ENCODE measurements at places on chromosomes 16 and 17.

DNA sequence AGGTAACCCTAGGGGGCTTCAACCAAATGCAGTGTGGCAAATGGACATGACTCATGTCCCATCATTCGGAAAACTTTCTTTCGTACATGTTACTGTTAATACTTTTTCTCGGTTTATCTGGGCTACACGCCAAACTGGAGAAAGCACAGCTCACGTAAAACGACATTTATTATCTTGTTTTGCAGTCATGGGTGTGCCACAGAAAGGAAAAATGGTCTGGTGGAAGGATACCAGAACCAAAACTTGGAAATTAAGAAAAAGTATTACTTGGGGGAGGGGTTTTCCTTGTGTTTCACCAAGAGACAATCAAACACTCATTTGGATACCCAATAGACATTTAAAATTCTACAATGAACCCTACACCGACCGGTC is 23.6 kb downstream of the ALOX15B start:
- DNase-seq = no peak

- no peak for DNase-seq
Observed at GRCh38 chr17:77534137-77534536, 393.4 kb downstream of the SEC14L1 start.

DNA sequence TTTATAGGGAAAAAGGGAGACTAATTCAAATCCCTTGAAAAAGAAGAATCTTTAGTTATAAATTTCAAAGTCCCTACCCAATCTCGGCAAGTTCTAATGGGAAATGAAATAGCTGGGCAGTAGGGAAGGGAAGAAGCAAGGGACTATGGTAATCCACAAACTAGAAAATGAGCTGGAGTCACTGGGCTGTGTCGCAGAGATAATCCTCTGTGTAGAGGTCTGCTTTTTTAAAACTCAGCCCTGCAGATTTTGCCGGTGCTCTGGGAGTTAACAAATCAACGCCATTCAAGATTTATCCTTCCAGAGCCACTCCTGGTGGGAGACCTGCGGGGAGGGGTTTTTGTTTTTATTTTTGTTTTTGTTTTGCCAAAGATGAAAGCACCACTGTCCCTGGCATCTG is 20.8 kb downstream of the SNX11 start:
- no peak for DNase-seq

- no peak for DNase-seq
Observed at GRCh38 chr16:25079637-25080378, 31.7 kb upstream of the LCMT1 start.

DNA sequence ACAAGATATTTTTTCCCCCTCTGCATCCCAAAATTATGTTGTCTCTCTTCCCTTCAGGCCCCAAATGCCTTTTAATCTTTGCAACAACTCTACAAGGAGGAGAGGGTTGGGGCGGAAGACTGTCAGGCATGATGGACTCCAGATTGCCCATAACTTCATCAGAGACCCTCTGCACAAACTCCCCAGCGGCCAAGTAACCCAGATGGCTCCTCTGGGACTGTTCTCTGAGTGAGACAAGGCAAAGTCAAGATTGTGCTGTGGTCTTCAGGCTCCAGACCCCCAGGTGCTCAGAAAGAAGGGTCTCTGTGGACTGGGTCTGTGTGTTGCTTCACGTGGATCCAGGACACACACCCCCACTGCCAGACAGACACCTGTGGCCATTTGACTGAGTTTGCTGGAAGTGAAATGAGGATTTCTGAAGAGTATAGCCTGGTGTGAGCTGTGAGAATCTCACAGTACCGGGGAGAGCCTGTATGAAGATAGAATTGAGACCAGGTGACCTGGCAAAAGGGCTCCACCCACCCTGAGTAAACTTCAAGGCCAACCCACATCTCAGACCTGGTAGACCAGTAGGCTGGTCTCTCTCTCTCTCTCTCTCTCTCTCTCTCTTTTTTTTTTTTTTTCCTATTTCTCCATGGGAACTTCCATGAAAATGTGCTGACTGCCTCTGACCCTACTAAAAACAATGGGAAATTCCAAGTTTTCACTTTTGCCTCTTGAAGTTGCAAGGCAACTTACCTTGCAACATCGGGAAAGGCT is 354.1 kb downstream of the SOX9 start:
- DNase-seq = peak; percentile 53

DNA sequence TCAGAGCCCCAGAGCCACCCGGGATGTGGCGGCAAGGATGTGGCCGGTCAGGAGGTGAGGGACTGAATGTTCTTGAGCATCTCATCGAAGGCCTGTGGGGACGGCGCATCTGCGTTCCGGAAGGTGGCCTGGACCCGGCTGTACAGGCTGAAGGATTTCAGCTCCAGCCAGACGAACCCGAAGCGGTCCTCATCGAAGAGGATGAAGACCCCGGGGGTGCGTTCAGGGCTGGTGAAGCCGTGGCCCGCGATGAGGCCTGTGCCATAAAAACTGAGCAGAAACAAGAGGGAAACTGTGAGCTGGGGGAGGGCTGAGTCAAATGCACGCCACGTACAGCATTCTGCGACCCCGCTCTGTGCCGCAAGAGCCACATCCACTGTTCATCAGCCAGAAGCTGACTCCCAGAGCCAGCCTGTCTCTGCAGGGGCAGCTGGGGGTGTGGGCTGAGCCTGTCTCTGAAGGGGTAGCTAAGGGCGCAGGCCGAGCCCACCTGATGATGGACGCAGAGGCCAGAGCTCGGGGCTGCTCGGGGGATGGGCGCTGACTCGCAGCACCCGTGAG is 14.1 kb upstream of the C16orf95 start:
- no peak for DNase-seq

DNA sequence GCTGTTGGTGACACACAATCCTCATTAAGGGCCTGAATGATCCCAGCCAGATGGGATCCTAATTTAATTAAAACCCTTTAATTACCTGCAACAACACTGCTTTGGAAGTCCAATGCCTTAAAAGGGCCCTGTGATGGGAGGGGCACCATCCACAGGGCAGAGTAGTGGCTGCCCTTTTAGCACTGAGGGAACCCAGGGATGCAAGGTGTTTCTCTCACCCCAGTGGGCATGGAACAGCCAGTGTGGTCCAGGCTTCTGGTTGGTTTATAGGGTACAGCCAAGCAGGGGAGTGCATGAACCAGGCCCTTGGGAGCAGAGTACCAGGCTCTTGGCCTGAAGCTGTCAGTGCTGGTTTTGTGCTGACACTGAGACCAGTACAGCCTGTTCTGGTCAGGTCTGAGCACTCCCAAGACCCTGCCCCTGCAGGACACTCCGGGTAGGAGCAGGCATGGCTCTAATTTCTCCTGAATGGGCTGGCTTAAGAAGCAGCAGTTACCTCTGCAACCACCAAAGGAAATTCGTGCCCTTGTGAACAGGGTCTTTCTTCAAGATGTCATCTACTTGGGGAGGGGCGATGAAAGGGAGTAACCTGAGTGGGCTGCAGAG is 9.9 kb downstream of the NXPH3 start:
- DNase-seq = no peak

- no peak for DNase-seq
Observed at GRCh38 chr17:40884708-40885512, at the start of gene KRT20. Gene KRT20, minus strand, starts transcription at chr17:40885242. Its CDS starts 57 bp downstream, at chr17:40885185.

DNA sequence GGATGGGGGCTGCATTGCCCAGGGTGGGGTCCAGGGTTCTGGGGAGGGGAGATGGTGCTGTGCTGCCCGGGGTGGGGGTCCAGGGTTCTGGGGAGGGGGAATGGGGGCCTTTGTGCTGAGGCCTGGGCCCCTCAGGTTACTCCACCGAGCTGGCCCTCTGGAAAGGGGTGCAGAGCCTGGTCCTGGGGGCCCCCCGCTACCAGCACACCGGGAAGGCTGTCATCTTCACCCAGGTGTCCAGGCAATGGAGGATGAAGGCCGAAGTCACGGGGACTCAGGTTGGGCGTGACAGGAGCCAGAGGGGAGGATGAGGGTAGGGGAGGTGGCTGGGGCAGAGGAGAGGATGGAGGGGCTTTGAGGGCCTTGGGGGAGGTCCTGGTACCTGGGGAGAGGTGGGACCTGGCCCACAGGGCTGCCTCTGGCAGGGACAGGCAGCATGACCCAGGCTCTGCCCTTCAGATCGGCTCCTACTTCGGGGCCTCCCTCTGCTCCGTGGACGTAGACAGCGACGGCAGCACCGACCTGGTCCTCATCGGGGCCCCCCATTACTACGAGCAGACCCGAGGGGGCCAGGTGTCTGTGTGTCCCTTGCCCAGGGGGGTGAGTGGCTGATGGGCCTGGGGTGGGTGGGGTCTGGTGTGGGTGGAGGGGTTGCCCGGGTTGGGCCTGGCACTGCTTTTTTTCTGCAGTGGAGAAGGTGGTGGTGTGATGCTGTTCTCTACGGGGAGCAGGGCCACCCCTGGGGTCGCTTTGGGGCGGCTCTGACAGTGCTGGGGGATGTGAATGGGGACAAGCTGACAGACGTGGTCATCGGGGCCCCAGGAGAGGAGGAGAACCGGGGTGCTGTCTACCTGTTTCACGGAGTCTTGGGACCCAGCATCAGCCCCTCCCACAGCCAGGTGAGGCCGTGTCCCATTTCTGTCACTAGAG is 7.8 kb downstream of the ITGAX start:
- no peak for DNase-seq

GRCh38 chr16:85126705-85127378 is 14.6 kb upstream of the CIBAR2 start:
- peak; percentile 40 for DNase-seq

DNA sequence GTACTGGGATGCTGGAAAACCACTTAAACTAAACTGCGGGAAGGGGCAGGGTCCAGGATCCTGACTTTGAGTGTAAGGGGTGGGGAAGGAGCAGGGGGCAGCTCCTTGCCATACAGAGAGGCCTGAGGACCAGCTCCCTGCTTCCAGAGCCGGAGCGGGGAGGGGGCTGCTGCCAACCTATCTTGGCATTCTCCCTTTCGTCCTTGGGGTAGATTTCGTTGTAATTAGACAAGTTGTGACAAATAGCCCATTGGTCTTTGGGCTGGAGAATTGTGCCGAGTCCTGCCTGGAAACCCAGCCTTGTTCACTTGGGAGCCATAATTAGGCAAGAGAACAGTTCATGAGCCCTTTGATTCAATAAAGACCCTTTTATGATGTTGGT is 175.5 kb downstream of the RAB11FIP4 start:
- no peak for DNase-seq

DNA sequence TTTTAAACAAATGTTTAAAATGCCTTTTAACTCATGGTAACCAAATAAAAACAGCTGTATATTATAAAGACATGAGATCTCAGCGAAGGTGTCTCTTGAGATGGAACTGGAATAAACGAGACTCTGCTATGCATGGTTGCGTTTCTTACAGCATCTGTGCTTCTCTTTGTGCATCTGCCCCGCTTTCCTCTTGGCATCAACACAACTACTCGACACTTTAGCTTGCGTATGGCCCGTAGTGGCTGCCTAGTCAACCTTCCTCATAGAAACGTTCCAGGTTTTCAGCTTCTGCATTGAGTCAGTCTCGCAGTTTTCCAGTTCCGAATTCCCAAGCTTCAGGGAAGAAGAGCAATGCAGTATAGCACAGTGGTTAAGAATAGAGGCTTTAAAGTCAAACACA is 214.9 kb downstream of the CEP112 start:
- DNase-seq = no peak

GRCh38 chr16:79560318-79560717 is 40.2 kb downstream of the MAF start:
- DNase-seq = no peak

DNA sequence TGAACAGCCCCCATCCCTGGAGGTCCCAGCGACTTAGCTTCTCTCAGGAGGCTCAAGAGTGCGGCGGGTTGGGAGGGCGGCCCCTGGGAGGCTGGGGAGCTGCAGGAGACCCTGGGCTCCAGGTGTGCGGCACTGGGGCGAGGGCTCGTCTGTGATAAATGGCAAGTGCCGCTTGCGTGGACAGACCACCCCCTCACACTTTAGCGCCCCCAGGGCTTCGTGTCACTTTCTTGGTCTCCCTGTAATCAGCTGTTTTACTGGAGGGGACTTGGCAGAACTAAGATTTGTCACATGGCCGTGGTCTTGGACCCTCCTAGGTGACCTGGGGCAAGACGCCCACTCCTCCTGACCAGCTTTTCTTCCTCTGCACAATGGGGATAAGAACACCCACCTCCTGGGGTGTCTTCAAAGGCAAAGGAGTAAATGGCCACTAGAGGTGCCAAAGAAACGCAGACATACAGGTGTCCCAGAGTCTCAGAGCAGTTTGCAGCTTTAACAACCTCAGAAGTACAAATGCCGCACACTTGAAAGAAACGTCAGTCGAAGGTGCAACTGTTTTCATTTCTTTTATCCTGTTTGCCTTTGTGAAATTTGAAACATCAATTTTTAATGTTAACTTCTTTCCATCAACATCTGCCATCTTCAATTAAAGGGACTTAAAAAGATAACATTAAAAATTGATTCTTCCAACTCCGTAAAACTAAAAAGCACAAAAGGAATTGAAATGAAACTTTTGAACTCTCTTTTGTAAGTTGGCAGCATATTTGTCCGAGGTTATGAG is 946 bp downstream of the OSGIN1 start:
- DNase-seq = peak; percentile 49

GRCh38 chr16:77297996-77298395 is 98.8 kb downstream of the SYCE1L start:
- peak; percentile 24 for DNase-seq

DNA sequence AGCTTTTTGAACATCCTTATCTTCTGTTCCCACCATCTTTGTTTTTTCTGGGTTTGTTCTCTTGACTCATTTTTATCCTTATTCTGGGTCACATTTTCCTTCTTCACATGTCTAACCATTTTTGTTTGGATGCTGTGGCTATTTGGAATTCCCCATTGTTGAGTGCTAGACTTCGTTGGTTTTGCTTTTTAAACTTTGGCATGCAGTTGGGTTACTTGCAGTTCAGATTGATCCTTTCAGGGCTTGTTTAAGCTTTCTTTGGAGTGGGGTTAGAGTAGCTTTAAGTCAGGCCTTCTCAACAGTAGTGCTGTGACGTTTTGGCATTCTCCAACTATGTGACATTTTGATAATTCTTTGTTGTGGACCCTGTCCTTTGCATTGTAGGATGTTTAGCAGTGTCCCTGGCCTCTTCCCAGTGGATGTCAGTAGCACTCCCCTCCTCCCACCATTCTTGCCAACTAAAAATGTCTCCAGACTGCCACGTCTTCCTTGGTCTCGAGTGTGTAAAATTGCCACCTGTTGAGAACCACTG is 21.1 kb downstream of the PRMT7 start:
- no peak for DNase-seq

GRCh38 chr17:49456183-49456965 is 38.7 kb upstream of the NGFR start:
- peak; percentile 65 for DNase-seq

- no peak for DNase-seq
Observed at GRCh38 chr17:5042157-5043022, 7.2 kb upstream of the SLC52A1 start.

- no peak for DNase-seq
Observed at GRCh38 chr17:68021963-68022362, 13.6 kb upstream of the KPNA2 start.
